Stimulated activated CD8-positive, alpha-beta memory T cell treated with anti-CD3 and anti-CD28 coated beads, Interleukin-15, amount 100 ng/mL, for 1 hour (primary cell): ENCODE measurements at places on chromosomes 2 and 18.

DNA sequence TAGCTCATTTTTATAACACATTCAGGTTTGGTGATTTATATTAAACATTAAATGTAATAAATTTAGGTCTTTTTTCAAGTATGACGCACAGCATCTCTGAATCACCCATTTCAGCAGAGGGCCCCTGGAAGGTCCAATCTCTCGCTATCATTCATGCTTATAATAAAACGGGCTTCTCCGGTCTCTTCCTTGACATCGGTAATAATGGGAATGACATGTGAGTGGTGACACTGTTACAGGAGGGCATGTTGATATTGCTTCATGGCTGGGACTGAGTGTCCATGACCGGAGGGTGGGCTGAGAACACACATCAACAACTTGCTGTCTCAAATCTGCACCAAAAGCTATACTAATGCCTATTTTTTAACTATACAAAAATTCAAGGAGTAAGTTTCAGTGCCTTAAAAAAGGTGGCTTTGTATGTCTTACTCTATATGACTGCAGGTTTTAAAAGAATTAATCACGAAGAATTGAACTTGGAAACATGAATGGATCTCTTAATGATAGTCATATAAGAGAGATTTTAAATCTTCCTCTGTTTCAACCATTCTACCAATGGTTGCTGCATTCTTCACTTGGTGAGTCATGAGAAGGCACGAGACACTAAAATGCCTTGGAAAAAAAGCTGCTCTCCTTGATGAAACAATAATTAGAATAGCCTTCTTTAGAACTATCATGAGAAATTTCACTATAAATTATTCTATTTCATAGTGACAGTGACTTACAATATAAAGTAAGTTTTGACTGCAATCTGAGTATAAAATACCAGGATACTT lies 101.9 kb upstream of the NRP2 start:
- DNase-seq, result no peak

- no peak for DNase-seq
Measured at GRCh38 chr2:19711470-19712372, 190.1 kb downstream of the TTC32 start.

- DNase-seq, result no peak
Measured at GRCh38 chr2:150888337-150888736, 373.3 kb downstream of the RBM43 start.

GRCh38 chr2:120809609-120810440 lies 74.2 kb downstream of the GLI2 start:
- no peak for DNase-seq

- DNase-seq, result no peak
Measured at GRCh38 chr2:96163415-96163767, 18.2 kb upstream of the DUSP2 start.

- DNase-seq, result no peak
Measured at GRCh38 chr2:46227022-46227421, 70.2 kb upstream of the EPAS1 start.
